ENCODE measurements at places on chromosomes 5 and 9.

DNA sequence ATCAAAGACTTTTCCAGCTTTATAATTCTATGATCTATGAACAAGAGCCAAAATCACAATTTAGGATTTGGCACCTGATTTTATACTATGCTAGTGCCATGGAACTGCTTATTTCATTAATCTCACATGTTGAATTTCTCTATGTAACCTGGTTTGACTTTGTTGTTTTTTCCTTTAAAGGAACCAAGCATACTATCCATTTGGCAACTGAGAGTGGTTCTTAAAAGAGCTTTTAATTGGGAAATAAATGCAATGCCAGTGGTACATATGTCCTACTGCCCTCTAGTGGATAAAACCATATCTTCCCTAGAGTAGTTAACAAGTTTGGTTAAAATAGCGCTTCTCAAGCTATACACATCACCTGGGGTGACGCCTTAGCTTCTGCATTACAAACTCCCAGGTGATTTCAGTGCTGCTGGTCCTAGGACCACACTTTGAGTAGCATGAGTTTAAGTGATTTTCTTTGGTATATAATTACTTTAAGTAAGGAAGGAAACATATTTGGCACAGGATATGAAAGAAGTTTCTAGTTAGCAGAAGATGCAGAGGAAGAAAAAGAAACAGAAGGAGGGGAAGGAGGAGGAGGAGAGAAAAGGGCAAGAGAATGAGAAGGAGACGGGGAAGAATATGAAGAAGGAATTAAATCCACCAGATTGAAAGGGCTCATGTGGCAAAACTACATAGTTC is 56.8 kb downstream of the FGF10 start:
- peak; percentile 50 for DNase-seq

DNA sequence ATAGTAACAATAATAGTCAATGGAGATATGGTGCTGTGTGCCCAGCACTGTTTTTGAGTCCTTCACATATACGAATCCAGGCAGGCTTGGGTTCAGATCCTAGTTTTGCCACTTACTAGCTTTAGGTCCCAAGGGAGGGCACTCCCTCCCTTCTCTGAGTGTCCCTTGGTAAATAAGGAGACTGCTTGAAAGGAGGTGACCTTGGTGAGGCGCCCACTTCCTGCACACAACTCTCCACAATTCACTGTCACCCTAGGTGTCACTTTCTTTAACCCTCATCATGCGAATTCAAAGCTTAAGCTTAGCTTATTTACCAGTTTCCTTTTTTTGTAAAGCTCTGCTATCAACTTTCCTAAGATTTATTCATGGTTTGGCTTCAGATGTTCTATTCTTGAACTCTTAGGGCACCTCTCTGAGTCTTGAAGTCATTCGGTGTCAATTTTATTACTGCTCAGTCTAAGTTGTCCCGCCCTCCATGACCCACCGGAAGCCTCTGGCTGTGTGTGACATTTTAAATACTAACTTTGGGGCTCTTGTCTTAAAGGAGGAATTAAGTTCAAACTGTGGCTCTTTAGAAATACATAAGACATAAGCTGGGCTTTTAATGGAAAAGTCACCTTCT is 170.7 kb upstream of the ZNF618 start:
- DNase-seq = no peak

GRCh38 chr9:124020520-124021384 is 9.2 kb downstream of the LHX2 start:
- DNase-seq = peak; percentile 66

DNA sequence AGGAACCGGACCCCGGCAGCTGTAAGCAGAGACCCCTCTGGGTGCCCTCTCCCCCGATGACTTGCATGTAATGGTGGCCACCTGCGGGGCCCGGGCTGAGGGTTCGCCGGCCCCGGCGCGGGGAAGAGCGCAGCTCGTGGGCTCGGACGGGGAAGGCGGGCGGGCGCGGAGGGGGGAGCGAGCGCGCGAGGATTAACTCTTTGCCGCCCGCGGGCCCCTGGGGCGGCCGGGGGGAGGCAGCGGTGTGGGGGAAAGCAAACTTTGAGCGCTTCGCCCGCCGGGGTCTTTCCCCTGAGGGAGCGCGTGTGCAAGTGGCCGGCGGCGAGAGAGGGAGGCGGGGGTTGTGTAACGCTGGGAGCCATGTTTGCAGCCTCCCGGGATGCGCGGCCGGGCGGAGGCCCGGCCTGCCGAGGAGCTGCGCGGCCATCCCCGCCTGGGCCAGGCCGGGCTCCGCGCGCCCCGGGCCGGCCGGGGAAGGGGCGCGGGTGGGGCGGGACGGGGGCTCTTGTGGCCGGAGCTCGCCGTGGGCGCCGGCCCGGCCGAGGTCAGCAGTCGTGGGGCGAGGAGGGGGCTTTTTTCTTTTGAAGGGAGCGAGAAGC is 547 bp downstream of the ANP32B start:
- DNase-seq = peak; percentile 46

GRCh38 chr9:133080161-133080560 is 18.4 kb downstream of the CEL start:
- no peak for DNase-seq

- DNase-seq = peak; percentile 4
These were observed 91.5 kb upstream of the NREP start for GRCh38 chr5:111848476-111848875.

DNA sequence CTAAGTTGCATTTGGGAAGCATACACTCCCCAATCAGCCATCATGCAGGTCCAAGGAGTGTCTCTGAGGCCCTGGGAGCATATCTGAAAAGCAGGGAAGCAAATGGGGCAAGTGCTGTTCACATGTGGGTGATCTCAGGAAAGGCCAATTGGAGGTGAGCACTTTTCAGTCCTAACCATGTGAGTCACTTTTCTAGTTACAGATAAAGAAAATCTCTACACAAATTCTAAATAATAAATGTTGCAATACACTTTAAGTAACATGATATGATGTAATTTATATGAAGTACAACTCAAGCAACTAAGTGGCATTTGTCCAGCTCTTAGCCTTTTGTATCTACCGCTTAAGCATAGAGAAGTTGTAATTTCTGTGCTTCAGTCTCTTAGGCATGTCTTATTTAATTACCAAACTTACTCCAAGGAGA is 18.4 kb downstream of the ADAMTS16 start:
- no peak for DNase-seq

- peak; percentile 39 for DNase-seq
These were observed at the start of gene PCDHB16 for GRCh38 chr5:141182248-141182647. Gene PCDHB16, plus strand, starts transcription at chr5:141182387. Its CDS starts 173 bp downstream, at chr5:141182560.

DNA sequence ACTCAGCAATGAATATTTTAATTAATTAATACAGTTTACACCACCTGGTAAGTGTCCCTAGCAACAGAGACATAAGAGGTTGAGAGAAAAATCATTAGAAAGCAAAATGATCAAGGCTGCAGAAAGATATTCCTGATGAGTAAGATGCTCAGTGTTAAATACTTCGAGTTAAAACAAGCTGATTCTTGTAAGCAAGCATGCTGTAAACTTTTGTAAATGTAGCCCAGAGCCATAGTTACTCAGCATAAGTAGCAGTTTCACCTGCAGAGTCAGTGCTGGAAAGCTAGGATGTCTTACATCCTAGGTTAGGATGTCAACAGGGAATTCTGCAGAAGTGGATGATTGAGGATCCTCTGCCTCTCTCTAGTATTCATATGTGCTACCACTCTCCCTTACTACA is 4.2 kb downstream of the PRKACG start:
- DNase-seq = no peak

GRCh38 chr9:130936285-130937117 is 2.5 kb downstream of the FIBCD1 start:
- peak; percentile 44 for DNase-seq

DNA sequence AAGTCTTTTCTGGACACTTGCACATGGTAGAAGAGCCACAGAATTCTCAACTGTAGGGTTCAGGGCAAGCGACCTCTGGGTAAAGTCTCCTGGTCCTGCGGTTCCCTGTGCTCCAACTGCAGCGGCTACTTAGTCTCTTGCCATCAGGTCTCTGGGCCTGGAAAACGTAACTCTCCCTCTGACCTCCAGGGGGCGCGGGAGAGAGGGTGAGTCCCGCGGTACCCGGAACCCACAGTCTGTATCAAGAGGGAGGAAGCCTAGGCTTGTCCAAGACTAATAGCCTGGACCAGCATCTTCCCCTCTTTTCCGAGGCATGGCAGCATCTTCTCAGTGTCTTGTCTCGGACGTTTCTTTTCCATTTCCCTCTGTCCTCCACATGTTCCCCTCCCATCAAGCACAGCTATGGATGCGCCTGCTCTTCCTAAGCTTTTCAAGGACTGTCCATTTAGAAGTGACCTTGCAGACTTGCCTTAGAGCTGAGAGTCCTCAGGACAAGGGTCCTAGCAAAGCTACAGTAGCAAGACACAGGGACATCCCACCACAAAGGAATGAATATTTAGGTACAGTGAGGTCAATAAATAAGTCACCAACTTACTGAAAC is 59.3 kb downstream of the FSTL4 start:
- DNase-seq = peak; percentile 57

GRCh38 chr5:156481741-156482140 is 154.8 kb downstream of the SGCD start:
- DNase-seq = peak; percentile 90

DNA sequence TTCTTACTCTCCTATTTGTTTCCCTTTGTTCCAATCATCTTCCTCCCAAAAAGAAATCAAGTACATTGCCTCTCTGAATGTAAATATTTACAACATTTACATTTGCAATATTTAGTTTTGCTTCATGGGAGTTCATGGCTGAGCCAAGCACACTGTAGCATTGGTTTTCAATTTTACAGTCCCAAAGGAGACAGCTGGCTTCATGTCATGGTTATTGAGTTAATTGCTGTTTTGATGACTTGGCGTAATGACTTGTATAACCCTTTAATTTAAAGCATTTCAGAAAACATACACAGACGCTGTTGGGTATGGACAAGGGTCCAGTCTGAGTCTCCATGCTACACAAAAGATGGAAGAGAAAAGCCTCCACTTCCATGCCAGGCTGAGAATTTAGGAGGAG is 25.6 kb upstream of the VLDLR start:
- DNase-seq = no peak

DNA sequence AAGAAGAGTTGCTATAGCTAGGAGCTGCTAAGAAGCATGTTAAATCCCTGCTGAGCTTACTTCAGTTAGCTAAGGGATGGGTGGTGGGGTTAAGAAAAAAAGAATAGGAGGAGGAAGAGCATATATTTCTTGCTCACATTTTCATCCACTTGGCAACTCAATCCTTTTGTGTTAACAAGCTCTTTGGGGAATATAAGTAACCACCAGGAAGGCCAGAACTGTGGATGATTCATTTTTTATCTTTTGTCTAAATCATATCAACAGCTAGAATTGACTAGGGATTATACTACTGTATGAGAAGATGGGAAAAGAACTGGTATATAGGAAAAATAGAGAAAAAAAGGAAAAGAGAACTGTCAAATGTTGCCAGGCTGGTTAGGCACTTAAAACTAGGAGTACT is 555.3 kb upstream of the ARRDC3 start:
- DNase-seq = no peak

GRCh38 chr5:112668016-112668415 is 69.7 kb upstream of the APC start:
- no peak for DNase-seq

- peak; percentile 22 for DNase-seq
These were observed 464.5 kb downstream of the ICE1 start for GRCh38 chr5:5886812-5887486.

- no peak for DNase-seq
These were observed 14.4 kb upstream of the DCAF12 start for GRCh38 chr9:34140853-34141252.

DNA sequence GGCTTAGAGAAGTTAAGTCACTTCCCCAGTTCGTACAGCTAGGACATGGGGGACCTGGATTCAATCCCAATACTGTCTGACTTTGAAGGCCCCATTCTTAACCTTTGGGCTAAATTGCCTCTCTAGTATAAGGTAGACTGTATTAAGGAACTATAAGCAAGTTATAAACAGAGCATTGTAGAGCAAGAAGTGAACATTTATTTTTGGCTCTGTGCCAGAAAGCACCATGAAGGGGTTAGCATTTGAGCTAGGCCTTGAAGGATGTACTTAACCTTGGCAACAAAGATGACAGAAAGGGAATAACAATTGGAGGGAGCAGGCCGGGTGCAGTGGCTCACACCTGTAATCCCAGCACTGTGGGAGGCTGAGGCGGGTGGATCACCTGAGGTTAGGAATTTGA is 32.8 kb downstream of the GALNT10 start:
- no peak for DNase-seq

GRCh38 chr9:128818839-128819715 is 777 bp downstream of the ENDOG start:
- peak; percentile 48 for DNase-seq

DNA sequence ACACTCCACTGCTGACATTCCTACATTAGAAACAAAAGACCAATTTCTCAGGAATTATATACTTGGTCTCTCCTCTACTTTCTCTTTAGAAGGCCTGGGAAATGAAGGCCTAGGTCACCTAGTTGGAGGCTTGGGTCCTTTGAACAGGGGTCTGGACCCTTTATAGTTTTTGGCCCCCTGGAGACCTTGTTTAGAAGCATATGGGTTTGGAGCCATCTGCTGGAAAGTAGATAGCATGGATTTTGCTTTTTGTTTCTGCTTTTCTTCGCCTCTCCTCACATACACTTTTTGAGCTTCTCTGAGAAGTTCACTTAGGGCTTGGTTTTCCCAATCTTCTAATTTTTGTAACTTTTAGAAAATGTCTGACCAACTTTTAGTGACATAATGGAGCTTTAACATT is 67.1 kb upstream of the CDK20 start:
- no peak for DNase-seq

DNA sequence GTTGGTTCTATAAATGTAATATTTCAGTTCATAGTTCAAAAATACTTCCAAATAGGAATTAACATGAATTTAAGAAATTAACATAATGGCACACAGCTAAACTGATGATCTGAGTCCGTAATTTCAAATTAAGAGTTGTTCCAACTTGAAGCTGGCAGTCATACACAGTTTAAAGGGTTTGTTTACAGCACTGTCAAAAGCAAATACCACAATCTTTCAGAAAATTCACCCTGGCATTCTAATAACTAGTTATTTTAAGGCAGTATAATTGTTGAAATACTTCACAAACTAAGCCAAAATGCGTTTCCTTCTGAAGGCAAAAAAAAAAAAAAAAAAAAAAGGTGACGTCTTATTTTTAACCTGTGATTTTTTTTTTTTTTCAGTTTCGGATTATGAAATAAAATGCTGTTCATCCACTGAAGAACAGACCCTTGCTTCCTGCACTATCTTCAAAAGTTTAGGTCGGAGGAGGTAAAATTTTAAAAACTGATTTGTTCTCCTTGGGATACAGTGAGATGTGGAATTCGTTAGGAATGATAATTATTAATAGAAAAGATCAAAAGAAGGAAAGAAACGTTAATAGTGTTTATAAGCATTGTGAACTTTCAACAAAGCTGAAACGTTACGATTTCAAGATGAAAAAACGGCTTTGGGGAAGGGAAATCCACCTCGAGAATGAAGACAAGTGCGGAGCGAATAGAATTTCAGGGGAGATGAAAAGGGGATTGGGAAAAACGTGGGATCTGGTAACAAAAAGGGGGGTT is 850 bp downstream of the IL6ST start:
- DNase-seq = peak; percentile 26

DNA sequence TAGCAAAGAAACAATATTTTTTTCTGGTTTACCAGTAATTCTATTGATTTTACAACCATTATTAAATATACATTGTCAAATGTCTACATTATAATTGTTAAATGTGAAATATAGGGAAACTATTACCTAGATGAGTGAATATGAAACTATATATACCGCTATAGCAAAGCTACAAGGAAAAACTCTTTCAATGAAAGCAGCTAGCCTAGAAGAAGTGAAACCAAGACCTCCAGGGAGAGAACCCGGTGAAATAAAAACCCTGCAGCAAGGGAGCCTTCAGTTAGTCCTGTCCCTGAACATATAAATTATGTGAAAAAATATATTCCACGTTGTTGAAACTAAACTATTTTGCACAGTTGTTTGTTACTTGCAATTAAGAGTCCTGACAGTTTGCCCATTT is 913.1 kb downstream of the EFNA5 start:
- DNase-seq = no peak

All from kidney tubule cell (primary cell).